Substantia nigra (tissue), 51 donors: ENCODE measurements at places on chromosomes 12 and 14.

DNA sequence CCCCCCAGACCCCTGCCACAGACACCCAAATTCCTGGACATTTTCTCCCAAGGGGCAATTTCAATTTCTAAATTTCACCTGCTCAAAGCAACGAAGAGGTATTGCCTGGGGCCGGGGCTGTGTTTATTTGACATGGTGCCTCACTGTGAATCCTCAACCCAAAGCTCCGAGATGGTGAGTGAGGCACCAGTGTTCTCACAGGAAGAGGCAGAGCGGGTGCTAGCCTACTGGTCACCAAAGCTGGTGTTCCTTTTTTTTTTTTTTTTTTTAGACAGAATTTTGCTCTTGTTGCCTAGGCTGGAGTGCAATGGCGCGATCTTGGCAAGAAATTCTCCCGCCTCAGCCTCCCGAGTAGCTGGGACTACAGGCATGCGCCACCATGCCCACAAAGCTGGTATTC is 14.8 kb upstream of the SH2B3 start:
- no peak for DNase-seq

DNA sequence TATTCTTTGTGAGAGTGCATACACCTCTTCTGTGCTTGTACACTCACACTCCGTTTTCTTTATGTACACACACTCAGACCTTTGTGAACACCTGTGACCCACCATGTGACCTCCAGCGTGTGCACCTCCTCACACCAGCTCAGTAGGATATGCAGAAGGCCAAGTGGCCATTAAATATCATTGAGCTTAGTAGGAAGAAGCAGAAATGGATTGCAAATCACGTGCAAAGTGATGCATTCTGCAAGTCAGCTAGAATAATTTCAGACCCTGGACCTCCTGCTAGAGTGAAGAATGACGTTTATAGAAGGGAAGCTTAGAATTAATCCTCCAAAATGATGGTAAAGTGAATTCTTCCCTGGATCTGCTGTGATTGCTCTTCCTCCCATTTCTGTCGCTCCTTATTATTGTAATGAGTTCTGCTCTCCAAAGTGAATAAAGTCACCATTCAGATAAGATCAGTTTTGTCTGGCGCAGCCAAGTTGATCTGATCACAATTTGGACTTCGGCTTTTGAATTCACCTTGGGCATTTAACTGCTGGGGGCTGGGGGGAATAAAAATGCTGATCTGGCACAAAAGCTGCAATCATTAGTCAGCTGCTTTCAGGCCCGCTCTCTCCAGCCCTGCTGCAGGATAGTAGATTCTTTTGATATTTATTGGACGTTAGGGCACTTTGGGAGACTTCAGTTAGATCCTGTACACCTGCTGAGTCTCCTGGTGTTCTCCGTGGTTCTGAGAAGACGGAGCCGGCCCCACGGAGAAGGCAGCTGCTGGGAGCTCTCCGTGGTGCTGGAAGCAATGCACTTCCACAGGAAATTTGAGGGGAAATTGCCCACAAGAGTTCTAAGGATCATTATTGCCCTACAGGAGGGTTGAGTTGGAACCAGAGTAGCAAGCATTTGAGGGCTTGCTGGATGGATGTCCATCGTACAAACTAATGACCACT is 12.4 kb upstream of the NRXN3 start:
- DNase-seq: no peak

- DNase-seq: no peak
Measured at GRCh38 chr12:109540526-109541412, 32.5 kb downstream of the MMAB start.

- DNase-seq: no peak
Measured at GRCh38 chr14:43877351-43877960, 629.6 kb downstream of the FSCB start.

DNA sequence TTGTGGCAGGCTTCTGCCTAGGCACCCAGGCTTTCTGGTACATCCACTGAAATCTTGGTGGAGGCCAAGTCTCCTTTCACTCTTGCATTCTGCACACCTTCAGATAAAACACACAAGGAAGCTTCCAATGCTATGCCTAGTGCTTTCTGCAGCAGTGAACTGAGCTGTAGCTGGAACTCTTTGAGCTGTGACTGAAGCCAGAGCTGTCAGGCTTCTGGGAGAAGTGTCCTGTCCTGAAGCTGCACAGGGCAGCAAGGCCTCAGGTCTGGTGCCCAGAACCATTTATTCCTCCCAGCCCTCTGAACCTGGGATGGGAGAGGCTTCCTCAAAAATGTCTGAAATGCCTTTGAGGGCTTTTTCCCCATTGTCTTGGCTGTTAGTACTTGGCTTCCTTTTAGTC is 941.7 kb downstream of the LRFN5 start:
- no peak for DNase-seq

GRCh38 chr12:105315726-105316125 is 14.8 kb upstream of the C12orf75 start:
- DNase-seq: no peak

DNA sequence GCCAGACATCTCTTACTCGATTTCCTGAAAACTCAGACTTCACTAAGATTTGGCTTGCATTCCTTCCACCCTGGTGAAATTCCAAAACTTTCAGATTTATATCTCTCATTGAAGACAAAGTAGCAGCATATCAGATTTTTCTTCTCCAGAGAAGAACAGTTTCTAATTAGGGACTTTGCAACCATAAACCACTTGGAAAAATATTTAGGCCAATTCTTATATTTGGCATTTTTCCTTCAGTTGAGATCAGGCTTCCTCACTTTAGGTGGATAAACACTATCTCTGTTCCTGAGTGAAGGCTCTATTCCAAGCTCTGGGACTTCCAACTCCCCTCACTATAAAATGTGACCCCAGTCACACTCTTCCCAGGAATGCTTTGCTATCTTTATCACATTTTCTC is 1434.3 kb upstream of the FLRT2 start:
- no peak for DNase-seq

DNA sequence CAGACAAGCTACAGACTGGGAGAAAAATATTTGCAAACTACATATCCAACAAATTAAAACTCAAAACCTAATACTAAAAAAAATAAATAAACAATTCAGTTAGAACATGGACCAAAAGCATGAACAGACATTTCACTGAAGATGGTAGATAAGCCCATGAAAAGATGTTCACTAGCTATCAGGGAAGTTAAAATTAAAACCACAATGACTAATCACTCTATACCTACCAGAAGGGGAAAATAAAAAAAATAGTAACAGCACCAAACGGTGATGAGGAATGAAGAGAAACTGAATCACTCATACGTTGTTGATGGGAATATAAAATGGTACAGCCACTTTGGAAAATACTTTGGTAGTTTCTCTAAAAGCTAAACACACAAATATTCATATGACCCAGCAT is 31.1 kb upstream of the DHRS7 start:
- DNase-seq: no peak

GRCh38 chr14:29724991-29725390 is 202.7 kb downstream of the PRKD1 start:
- no peak for DNase-seq

GRCh38 chr12:123063535-123063934 is 83.1 kb downstream of the ARL6IP4 start:
- DNase-seq: no peak

DNA sequence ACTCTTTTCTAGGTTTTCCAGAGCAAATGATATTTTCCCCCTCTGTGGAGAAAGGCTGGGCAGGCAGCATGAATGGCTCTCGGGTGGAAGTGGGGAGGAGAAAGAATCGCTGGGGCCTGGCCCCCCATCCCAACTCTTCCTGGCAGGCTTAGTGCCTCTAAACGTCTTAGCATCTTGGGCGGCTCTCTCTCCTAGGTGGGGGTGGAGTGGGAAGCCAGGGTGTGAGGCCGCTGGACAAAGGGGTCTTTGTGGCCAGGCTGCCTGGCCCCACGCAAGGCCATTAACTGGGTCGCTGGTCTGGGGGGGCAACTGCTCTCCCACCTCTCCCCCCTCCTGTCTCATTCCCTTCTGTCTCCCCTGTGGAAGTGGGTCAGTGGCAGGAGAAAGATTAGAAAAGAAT is 4.7 kb downstream of the LRP1-AS start:
- DNase-seq: no peak
